ENCODE measurements at places on chromosomes 5 and 9.
A peak's percentile ranks its signal among the peaks of the same experiment; 100 is the strongest.

DNA sequence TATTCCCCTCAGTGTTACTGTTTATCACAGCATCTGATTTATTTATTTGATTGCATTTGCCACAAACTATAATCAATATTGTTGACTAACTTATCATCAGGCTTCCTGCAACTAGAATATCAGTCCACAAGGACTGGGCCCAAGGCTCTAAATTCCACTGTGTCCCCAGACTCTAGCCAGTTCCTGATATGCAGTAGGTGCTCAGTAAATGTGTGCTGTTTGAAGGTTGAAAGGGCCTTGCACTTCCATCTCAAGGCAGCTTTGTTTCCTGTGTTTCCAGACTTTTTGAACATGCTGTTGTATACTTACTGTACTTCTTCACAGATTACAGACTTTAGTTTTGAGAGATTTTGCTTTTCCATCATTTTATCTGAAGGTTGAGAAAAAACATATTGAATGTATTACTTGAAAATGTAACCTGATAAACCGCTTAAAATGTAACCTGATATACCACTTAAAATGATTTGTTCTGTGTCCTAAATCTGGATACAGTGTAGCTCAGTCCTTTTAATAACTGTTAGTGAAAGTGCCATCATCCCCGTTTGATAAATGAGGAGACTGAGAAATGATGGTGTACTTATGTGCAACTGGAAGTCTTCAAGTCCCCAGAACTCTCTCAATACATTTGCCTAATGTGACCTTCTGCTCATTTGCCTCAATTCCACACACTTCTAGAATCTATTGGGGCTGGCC is 18.7 kb downstream of the KIAA1191 start:
- DNase-seq, result no peak

GRCh38 chr5:26339576-26339975 is 698.8 kb downstream of the CDH9 start:
- no peak for DNase-seq

DNA sequence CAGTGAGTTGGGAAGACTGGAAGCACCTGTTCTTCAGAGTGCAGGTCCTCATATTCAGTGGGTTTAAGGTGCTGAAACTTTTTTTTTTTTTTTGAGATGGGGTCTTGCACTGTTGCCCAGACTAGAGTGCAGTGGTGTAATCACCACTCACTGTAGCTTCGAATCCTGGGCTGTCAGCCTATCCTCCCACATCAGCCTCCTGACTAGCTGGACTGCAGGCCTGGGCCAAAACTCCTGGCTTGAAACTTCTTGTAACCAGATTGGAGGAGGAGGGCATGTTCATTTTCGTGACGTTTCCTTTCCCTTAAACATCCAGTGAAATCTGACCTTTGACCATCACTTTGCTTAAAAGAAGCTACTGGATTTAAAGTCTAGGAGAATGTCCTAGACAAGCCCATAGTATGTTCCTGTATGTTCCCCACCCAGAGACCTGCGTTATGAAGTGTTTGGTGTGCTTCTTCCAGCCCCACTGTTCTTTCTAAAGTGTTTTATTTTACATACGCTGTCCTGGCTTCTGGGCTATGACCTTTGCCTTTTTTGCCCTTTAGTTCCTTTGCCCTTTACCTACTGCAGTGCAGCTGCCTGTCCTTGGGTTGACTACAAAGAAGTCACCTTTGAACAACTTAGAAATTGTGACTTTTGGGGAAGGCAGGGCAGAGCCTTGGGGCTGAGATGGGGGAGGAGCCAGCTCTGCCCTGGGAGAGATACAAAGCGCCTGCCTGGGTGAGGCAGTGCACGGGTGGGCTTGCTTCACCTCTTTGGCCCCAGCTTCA is 18.4 kb downstream of the TENT4A start:
- no peak for DNase-seq

DNA sequence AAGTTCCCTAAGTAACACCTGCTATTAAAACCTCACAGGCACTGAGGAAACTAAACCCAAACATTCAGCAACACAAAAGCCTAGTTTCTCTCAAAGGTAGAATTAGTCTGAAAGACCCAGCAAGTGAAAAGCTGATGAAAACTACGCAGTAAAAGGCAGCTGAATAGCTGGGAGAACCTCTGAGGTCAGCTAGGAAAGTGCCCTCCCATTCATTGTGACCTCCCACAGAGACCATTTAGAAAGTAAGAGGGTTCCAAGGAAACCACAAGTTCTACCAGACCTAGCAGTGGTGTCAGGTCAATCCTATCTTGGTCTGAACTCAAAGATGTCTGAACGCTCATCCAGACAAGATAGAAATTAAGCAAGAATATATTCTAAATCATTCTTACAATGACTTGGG is 144.7 kb downstream of the SSBP2 start:
- peak; percentile 9 for DNase-seq

DNA sequence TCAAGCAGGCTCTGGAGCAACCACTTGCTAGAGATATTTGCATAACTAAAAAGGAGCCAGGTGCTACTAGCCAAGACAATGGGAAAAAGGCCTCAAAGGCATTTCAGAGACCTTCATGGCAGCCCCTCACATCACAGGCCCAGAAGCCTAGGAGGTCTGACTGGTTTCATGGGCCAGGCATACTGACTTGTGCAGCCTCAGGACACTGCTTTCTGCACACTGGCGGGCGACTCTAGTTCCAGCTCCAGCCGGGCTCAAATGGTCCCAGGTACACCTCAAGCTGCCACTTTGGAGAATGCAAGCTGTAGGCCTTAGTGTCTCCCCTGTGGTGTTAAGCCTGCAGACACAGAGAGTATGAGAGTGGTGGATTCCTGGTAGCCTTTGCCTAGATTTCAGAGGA is 27.1 kb downstream of the COX7C start:
- no peak for DNase-seq

Data from NCI-H69 (cell line).